ENCODE measurements at places on chromosomes 7 and 10.

DNA sequence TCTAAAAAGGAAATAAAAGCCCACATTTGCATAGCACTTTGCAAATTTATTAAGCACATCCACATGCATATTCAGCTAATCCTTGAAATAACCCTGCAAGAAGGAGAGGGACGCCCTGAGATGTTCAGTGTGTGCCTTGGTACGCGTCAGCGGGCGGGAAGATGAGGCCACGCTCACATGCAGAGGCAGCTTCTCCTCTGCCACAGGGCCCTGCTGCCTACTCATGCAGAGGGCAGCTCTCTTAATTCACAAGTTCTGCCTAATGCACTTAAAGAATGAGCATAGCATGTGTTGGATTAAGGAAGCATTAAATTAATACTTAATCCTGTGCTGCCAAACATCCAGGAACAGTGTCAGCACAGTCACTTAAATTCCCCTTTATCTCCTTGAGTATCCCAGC, 132.3 kb downstream of the HECW1 start:
- DNase-seq: no peak

GRCh38 chr10:114489521-114490310, 85.4 kb upstream of the AFAP1L2 start:
- DNase-seq: no peak

- DNase-seq: no peak
Observed at GRCh38 chr7:16203065-16203464, 218.3 kb downstream of the CRPPA start.

- DNase-seq: no peak
Observed at GRCh38 chr10:33506838-33507661, 172.6 kb upstream of the NRP1 start.

- DNase-seq: no peak
Observed at GRCh38 chr10:127790066-127790624, 53.2 kb downstream of the FOXI2 start.

DNA sequence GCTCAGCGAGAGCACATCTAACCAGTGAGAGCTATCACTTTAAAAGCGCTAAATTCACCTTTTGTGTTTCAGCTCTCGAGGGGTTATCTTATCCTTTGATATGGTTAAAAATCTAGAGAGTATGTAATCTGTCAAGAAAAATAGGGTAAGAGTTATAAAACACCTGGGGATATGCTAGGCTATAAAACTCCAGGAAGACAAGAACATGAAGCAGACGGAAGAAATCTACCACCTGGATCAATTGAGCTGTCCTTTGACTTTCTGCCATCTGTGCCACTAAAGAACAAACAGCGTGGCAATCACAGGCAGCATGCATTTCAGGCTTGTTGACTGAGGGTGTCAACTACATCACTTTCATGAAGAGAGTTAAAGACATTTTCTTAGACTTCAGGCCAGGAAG, 83.1 kb downstream of the ZNF248 start:
- DNase-seq: no peak

- DNase-seq: no peak
Observed at GRCh38 chr7:155805826-155806095, 6.5 kb downstream of the SHH start.

All from T follicular helper cell (primary cell).